Activated B cell treated with CpG ODN at 0.5 μM for 24 hours (primary cell): ENCODE measurements at places on chromosomes 7 and 10. TPM values are rescaled to one million over a fixed set of nuclear protein-coding genes. Genes with fewer than 3 reads are reported as not detected.

DNA sequence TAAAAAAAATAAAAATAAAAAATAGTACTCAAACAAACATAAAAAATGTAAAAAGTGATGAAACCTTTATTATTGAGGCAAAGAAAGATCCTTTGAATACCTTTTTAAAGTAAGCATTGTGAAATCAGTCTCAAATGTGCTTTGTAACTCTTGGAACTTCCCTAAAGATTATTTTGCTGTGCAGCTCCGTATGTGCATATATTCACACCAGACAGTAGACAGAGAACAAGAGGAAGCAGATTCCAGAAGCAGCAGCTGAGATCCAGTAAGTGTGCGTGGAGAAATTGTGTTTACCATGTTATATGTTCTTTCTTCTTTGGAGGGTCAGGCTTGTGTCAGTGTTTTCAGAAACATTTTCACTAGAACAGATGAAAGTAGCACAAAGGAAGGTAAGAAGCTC lies 324.9 kb downstream of the AGMO start:
- no peaks in the 10 kb centered on the region for H3K36me3 ChIP-seq
- DNase-seq = no peak
- no peaks in the 10 kb centered on the region for H3K4me1 ChIP-seq

KCNH2 gene
- 0.12 and 0.29 TPM in 2 replicates for total RNA-seq

KIAA1549 gene
- 0.42 and 0.46 TPM in 2 replicates for total RNA-seq

GRCh38 chr7:37186753-37187152 lies 261.9 kb downstream of the ELMO1 start:
- no peak overlapping the region for H3K4me3 ChIP-seq
- peaks cover 27% of the 10 kb centered on the region for H3K36me3 ChIP-seq
- no peaks in the 10 kb centered on the region for H3K27me3 ChIP-seq
- H3K27ac ChIP-seq = no peak overlapping the region
- no peaks in the 10 kb centered on the region for H3K4me1 ChIP-seq

- no peaks in the 10 kb centered on the region for H3K27me3 ChIP-seq
- no peak overlapping the region for H3K4me3 ChIP-seq
- peaks cover 13% of the 10 kb centered on the region for H3K4me1 ChIP-seq
- no peak for DNase-seq
- peaks cover 36% of the 10 kb centered on the region for H3K36me3 ChIP-seq
These were observed 27.6 kb downstream of the AVL9 start for GRCh38 chr7:32522746-32523530.

- no peak overlapping the region for H3K27ac ChIP-seq
- peaks cover 2% of the 10 kb centered on the region for H3K4me1 ChIP-seq
- no peak for DNase-seq
- no peak overlapping the region for H3K4me3 ChIP-seq
- no peaks in the 10 kb centered on the region for H3K36me3 ChIP-seq
These were observed 46.7 kb downstream of the FZD1 start for GRCh38 chr7:91310830-91311460.

PDE6C gene
- not detected in 2 replicates for total RNA-seq

DNA sequence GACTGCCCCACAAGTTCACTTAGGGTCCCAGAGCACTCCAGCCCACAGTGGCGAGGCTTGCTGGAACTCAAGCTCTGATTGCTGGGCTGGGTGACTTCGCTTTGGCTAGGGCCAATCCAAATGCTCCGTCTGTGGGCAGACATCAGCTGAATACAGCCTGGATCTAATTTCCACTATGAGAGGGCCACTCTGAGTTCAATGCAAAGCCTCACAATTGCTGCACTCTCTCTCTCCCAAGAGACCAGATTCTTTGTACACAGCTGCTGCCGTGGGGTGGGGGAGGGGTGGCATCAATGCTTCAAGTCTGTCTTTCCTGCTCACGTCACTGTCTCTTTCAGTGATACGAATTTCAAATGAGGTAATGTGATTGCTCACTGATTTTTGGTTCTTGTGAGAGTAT lies 47.3 kb upstream of the BPGM start:
- peaks cover 16% of the 10 kb centered on the region for H3K27me3 ChIP-seq
- DNase-seq = no peak

GRCh38 chr10:86148117-86148516 lies 218.5 kb downstream of the GRID1 start:
- no peak for DNase-seq
- H3K4me3 ChIP-seq = no peak overlapping the region
- no peak overlapping the region for H3K27ac ChIP-seq
- no peaks in the 10 kb centered on the region for H3K4me1 ChIP-seq

DNA sequence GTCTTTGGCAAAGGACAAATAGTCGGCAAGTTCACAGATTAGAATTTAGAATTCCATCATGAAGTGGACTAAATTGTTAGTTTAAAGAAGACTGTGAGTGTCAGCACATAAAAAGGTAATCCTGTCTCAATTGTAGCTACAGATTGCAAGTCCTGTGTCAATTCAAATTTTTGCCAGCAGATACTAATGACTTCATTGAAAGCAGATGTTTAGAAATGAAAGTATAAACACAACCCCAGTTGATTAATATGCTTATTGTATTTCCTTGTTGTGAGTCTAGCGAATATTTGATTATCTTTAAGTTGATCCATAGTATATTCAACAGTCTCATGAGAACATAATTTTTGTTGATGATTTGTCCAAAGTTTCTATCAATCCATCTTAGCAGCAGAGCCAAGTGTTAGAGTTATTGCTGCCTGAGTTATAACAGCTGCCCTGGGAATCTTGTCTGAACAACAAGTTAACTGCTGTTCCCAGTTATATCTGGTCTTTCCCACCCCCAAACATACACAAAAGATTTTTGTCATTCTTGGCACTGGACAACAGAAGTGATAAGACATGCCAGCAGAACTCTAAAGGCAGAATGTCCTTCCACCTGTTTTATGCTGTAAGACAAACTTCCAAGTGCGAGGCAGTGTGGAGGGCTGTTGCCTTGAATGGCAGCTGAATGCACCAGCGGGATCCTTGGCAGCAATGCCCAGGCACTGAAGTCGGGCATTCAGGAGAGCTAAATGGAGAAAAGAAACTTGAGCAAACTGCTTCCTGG lies 21.3 kb upstream of the HERPUD2 start:
- H3K27me3 ChIP-seq = no peaks in the 10 kb centered on the region
- no peak overlapping the region for H3K4me3 ChIP-seq
- H3K27ac ChIP-seq = no peak overlapping the region
- no peak for DNase-seq

GRCh38 chr10:124727361-124727960 lies 16.7 kb downstream of the FAM53B start:
- H3K27me3 ChIP-seq = no peaks in the 10 kb centered on the region
- DNase-seq = no peak
- peaks cover 99% of the 10 kb centered on the region for H3K4me1 ChIP-seq
- peak overlapping the region; percentile 82 for H3K27ac ChIP-seq
- H3K36me3 ChIP-seq = peaks cover 58% of the 10 kb centered on the region
- H3K4me3 ChIP-seq = peak overlapping the region; percentile 72

HOXA3 gene
- total RNA-seq = not detected in 2 replicates

GRCh38 chr10:73997461-73997786 lies 492 bp upstream of the VCL start:
- H3K4me1 ChIP-seq = peaks cover 50% of the 10 kb centered on the region
- peak overlapping the region; percentile 95 for H3K27ac ChIP-seq

- H3K4me1 ChIP-seq = no peaks in the 10 kb centered on the region
- peaks cover 20% of the 10 kb centered on the region for H3K27me3 ChIP-seq
- DNase-seq = no peak
- no peaks in the 10 kb centered on the region for H3K36me3 ChIP-seq
These were observed 64.4 kb downstream of the BPGM start for GRCh38 chr7:134710854-134711624.

DNA sequence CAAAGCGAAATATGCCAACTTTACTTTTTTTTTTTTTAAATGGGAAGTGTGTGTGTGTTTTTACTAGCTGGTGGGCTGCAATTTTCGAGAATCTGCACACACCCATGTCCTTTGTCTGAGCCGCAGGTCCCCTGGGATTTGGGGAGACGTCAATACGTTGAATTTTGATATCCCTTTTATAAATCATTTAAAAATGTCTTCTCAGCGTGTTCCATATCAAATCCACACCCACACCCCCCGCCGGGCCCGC lies 404 bp upstream of the FMC1 start:
- peak overlapping the region; percentile 100 for H3K27ac ChIP-seq
- peaks cover 9% of the 10 kb centered on the region for H3K27me3 ChIP-seq
- H3K4me3 ChIP-seq = peak overlapping the region; percentile 96
- peaks cover 44% of the 10 kb centered on the region for H3K4me1 ChIP-seq

DNA sequence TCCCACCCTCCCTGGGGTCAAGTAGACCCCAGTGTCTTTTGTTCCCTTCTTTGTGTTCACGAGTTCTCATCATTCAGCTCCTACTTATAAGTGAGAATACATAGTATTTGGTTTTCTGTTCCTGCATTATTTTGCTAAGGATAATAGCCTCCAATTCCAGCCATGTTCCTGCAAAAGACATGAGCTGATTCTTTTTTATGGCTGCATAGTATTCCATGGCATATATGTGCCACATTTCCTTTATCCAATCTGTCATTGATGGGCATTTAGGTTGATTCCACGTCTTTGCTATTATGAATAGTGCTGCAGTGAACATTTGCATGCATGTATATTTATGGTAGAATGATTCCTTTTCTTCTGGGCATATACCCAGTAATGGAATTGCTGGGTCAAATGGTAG lies 28.3 kb upstream of the CAMK2B start:
- H3K27me3 ChIP-seq = peaks cover 32% of the 10 kb centered on the region
- H3K4me1 ChIP-seq = no peaks in the 10 kb centered on the region
- H3K4me3 ChIP-seq = no peak overlapping the region
- no peak overlapping the region for H3K27ac ChIP-seq
- H3K36me3 ChIP-seq = no peaks in the 10 kb centered on the region

- no peak overlapping the region for H3K4me3 ChIP-seq
- no peak overlapping the region for H3K27ac ChIP-seq
- H3K36me3 ChIP-seq = peaks cover 7% of the 10 kb centered on the region
- peaks cover 35% of the 10 kb centered on the region for H3K27me3 ChIP-seq
- H3K4me1 ChIP-seq = peaks cover 19% of the 10 kb centered on the region
These were observed 3.4 kb downstream of the CAV1 start for GRCh38 chr7:116528008-116528789.

GRCh38 chr7:140209866-140210609 lies 33.3 kb upstream of the KDM7A start:
- no peaks in the 10 kb centered on the region for H3K27me3 ChIP-seq
- H3K36me3 ChIP-seq = no peaks in the 10 kb centered on the region
- DNase-seq = peak; percentile 61
- peak overlapping the region; percentile 97 for H3K27ac ChIP-seq
- peaks cover 86% of the 10 kb centered on the region for H3K4me1 ChIP-seq

DNA sequence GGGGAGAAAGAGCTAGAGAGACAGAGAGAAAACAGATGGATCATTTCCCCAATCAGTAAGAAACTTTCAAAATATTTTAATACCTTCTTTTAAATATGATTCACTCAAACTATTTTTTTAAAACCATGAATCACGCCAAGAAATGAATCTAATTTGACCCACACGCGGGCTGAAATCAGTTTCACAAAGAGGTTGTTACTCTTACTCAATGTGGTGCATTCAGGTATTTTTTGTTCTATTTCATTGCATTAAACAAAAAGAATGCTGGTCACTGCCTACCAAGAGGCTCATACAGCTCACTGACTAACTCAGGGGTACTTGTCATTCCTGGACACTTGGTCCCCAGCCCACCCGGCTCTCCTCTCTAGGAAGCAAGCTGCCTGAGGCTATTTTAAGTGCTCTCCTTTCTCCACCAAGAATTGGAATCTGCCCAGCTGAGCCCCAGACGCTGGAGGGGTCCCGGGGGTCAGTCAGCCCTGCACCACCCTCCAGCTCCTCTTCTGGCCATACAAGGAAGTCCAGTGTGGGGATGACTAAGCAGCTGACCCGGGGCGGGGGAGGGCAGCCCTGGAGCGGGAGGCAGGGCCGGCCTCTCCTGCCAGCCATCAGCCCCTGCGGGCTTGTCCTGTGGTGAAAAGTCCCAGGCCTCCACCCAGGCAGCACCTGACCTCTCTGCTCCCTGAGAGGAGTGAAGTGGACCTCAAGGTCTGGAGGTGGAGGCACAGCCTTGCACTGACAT lies 21.7 kb upstream of the PFKP start:
- peaks cover 2% of the 10 kb centered on the region for H3K4me1 ChIP-seq
- DNase-seq = no peak
- H3K27me3 ChIP-seq = peaks cover 22% of the 10 kb centered on the region
- H3K27ac ChIP-seq = no peak overlapping the region
- H3K4me3 ChIP-seq = no peak overlapping the region

GRCh38 chr10:52466464-52466863 lies 152.4 kb downstream of the DKK1 start:
- H3K27ac ChIP-seq = no peak overlapping the region
- no peaks in the 10 kb centered on the region for H3K4me1 ChIP-seq
- H3K36me3 ChIP-seq = no peaks in the 10 kb centered on the region
- no peak for DNase-seq
- no peaks in the 10 kb centered on the region for H3K27me3 ChIP-seq

GRCh38 chr10:86311190-86311589 lies 55.4 kb downstream of the GRID1 start:
- no peak overlapping the region for H3K27ac ChIP-seq
- H3K4me3 ChIP-seq = no peak overlapping the region
- no peaks in the 10 kb centered on the region for H3K36me3 ChIP-seq
- peaks cover 11% of the 10 kb centered on the region for H3K27me3 ChIP-seq
